ENCODE measurements at places on chromosomes 12 and 14.

DNA sequence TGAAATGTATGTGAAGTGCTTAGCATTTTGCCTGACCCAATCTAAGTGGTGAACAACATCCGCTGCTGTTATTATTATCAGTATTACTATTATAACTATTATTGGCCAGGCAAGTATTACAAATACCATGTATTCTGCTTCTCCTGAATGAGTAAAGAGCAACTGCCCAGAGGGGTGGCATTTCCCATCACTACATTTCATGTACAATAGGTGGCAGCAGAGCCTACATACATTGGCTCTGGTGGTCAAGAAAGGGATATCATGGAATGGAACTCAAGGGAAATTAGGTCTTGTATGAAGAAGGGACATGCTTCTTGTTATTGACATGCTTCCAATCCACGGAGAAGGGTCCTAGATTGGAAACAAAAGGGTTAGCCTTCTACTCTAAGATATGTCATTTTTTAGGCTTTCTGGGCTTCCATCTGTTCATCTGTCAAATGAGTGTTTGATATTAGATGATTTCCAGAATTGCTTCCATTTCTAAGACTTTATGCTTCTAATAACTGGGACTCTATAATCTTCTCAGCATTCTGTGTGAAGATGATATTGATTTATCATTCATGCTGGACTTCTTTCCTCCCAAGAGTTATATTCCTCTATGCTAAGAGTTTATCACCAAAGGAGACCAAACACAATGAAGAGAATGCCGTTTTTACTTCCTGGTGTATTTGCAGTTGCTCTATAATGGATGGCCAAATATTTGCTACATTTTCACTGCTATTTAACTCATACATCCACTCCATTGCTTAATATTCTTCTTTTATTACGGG is 239.1 kb downstream of the SSPN start:
- H3K27ac ChIP-seq = no peak overlapping the region
- DNase-seq = no peak
- H3K27me3 ChIP-seq = no peaks in the 10 kb centered on the region
- no peaks in the 10 kb centered on the region for H3K36me3 ChIP-seq

DNA sequence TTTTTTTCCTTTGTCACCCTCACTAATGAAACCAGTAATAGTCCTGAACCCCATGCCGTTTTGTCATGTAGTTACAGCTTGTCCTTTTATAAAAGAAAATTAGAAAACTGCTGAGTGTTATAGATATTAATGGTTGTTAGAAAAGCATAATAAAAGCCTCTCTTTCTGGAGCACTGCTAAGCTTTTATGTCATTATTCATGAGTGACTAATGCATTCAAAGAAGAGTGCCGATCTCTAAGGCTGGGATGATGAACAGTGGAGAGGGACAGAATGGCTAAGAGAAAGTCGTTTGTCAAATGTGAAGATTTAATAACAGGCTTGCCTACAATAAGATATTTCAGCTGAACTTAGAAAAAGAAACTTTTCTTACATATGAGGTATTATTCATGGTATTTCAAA is 121.6 kb downstream of the MGAT4C start:
- DNase-seq = no peak
- no peak overlapping the region for H3K4me3 ChIP-seq
- H3K4me1 ChIP-seq = no peaks in the 10 kb centered on the region
- H3K36me3 ChIP-seq = no peaks in the 10 kb centered on the region

DNA sequence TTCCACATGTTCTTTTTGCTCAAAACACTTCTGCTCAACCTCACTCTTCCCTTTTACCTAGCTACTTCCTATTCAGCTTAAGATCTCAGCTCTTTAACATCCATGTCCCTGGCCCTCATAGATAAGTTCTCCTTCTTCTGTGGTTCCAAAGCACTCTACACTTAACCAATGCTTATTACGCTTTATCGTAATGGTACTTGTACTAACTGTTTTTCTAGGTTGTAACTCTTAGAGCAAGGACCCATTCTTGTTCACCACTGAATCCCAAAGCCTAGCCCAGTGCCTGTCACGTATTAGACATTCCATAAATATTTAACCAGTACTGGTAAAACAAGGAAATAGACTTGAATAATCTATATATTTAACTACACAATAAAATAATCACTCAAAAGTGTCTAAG is 5.3 kb downstream of the SLC41A2 start:
- no peaks in the 10 kb centered on the region for H3K27me3 ChIP-seq
- no peak for DNase-seq
- no peak overlapping the region for H3K4me3 ChIP-seq
- no peak overlapping the region for H3K27ac ChIP-seq
- H3K36me3 ChIP-seq = no peaks in the 10 kb centered on the region
- H3K4me1 ChIP-seq = no peaks in the 10 kb centered on the region

GRCh38 chr12:51822956-51823355 is 25.6 kb downstream of the FIGNL2 start:
- no peak for DNase-seq
- no peak overlapping the region for H3K27ac ChIP-seq
- H3K4me3 ChIP-seq = no peak overlapping the region
- no peaks in the 10 kb centered on the region for H3K27me3 ChIP-seq
- peaks cover 16% of the 10 kb centered on the region for H3K4me1 ChIP-seq
- H3K36me3 ChIP-seq = no peaks in the 10 kb centered on the region

DNA sequence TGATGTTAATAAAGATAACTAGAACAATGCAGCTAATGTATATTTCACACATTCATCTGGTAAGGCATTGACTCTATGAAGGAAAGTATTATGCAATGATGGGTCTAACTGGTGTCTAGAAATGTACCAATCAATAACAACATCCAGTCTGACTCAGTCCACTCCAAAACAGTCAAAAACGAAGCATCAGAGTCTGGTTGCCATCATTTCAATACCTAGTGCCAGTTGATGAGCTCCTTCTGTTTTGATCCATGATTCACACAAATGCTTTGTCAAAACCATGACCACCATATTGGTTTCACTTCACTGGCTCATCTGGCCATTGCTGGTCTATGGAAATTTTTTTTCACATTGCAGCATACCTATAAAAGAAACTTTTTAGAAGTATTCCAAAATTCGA is 747.2 kb upstream of the TMEM132C start:
- no peaks in the 10 kb centered on the region for H3K36me3 ChIP-seq
- no peaks in the 10 kb centered on the region for H3K27me3 ChIP-seq
- H3K27ac ChIP-seq = no peak overlapping the region
- H3K4me3 ChIP-seq = no peak overlapping the region
- no peak for DNase-seq
- no peaks in the 10 kb centered on the region for H3K4me1 ChIP-seq

GRCh38 chr12:55906056-55906455 is 21.6 kb downstream of the PYM1 start:
- H3K4me1 ChIP-seq = no peaks in the 10 kb centered on the region
- no peak overlapping the region for H3K4me3 ChIP-seq
- no peaks in the 10 kb centered on the region for H3K27me3 ChIP-seq
- H3K27ac ChIP-seq = no peak overlapping the region
- no peak for DNase-seq
- H3K36me3 ChIP-seq = peaks cover 20% of the 10 kb centered on the region

DNA sequence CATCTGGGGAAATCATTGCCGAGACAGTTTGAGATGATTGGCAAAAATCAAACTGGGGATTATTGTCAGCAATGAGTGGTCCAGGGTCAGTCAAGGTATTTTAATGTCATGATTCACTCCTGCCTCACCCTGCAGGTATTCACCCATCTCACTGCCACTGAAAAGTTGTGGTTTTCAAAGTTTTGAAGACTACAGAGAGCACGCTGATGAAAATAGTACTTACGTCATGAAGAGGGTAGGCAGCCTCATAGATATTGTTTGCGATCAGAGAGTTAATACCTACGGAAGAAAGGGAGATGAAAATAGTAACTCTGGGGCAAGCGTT is 138.0 kb downstream of the ANO2 start:
- DNase-seq = no peak
- H3K27ac ChIP-seq = no peak overlapping the region
- H3K27me3 ChIP-seq = no peaks in the 10 kb centered on the region
- H3K4me3 ChIP-seq = no peak overlapping the region
- no peaks in the 10 kb centered on the region for H3K36me3 ChIP-seq

DNA sequence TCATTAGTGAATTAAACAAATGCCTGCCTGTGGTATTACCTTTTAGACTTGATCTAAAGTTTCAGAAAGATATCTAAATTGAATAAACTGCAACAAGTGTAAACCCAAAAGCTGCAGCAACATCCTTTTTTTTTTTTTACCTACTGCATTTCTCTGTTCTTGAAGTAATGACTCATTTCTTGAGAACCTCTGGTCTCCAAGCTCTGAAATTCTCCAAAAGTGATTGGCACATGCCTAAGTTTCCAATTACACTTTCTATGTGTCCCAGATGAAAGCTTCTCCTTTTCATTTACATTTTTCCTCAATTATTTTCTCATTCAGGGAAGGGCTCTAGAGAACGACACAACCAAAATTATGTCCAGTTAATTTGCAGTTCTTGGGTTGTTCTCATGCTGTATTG is 435.2 kb upstream of the DCN start:
- H3K27ac ChIP-seq = no peak overlapping the region
- DNase-seq = no peak
- H3K4me3 ChIP-seq = no peak overlapping the region
- no peaks in the 10 kb centered on the region for H3K4me1 ChIP-seq
- no peaks in the 10 kb centered on the region for H3K27me3 ChIP-seq
- H3K36me3 ChIP-seq = no peaks in the 10 kb centered on the region

GRCh38 chr12:57941165-57941894 is at the start of gene ATP23:
Gene ATP23 (plus strand): TSS chr12:57941567. CDS start chr12:57941702, 135 bp downstream.
- peak within 1 kb of the TSS; percentile 84 for H3K4me3 ChIP-seq
- no peaks in the 10 kb centered on the region for H3K36me3 ChIP-seq
- H3K4me1 ChIP-seq = peaks cover 20% of the 10 kb centered on the region
- H3K27ac ChIP-seq = peak within 1 kb of the TSS; percentile 90

- no peak for DNase-seq
- H3K36me3 ChIP-seq = no peaks in the 10 kb centered on the region
- H3K4me1 ChIP-seq = no peaks in the 10 kb centered on the region
- H3K27me3 ChIP-seq = no peaks in the 10 kb centered on the region
Observed at GRCh38 chr14:39576736-39577135, 144.5 kb upstream of the FBXO33 start.

DNA sequence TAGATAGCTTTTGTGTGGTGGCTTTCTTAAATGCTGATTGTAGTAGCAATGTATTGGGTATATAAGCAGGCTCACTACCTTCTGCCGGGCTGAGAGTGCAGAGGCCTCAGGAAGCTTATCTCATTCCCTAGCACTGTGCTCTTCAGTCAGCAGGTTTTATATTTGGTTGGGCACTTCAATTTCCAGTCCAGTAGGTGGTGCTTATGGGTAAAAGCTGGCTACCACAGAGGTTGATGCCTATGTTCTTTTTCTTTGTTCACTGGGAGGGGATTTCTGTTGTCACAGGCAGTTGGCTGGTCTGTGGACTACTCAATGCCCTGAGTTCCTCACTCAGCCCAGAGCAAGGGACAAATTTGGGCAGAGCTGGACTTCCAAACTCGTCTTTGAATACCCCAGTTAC is 43.0 kb upstream of the GLIPR1 start:
- peaks cover 6% of the 10 kb centered on the region for H3K4me1 ChIP-seq
- H3K36me3 ChIP-seq = no peaks in the 10 kb centered on the region
- peak; percentile 39 for DNase-seq
- no peak overlapping the region for H3K4me3 ChIP-seq

GRCh38 chr12:121159467-121160307 is 27.0 kb downstream of the P2RX7 start:
- H3K4me1 ChIP-seq = no peaks in the 10 kb centered on the region
- H3K4me3 ChIP-seq = no peak overlapping the region
- H3K36me3 ChIP-seq = no peaks in the 10 kb centered on the region
- no peak overlapping the region for H3K27ac ChIP-seq

- H3K27ac ChIP-seq = no peak overlapping the region
- peaks cover 4% of the 10 kb centered on the region for H3K4me1 ChIP-seq
- H3K36me3 ChIP-seq = no peaks in the 10 kb centered on the region
- no peak overlapping the region for H3K4me3 ChIP-seq
- no peak for DNase-seq
Observed at GRCh38 chr12:6831450-6831995, 3.3 kb downstream of the P3H3 start.

GRCh38 chr14:103028161-103028767 is 29.1 kb downstream of the CDC42BPB start:
- DNase-seq = no peak
- H3K36me3 ChIP-seq = no peaks in the 10 kb centered on the region
- H3K4me3 ChIP-seq = no peak overlapping the region
- H3K27me3 ChIP-seq = no peaks in the 10 kb centered on the region
- H3K4me1 ChIP-seq = no peaks in the 10 kb centered on the region

GRCh38 chr14:29462321-29462720 is 465.3 kb downstream of the PRKD1 start:
- H3K36me3 ChIP-seq = no peaks in the 10 kb centered on the region
- H3K4me1 ChIP-seq = no peaks in the 10 kb centered on the region
- H3K4me3 ChIP-seq = no peak overlapping the region

DNA sequence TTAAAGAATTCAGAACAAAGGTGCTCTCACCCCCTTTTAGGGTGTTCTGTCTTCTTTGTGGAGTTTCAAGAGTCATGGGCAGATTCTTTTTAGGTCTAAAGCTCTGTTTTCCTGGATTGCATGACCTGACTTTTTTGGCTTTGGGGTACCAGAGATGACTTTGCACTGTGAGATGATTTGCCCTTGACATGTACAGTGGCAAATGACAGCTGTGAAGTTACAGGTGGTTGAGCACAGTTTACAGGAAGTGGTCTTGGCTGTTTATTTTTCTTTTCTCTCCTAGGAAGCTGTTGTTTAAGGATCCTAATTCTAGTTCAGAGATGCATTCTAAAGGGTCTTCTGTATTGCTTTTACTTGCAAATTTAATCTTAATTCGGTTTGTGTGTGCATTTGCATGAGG is 83.8 kb upstream of the METAP2 start:
- H3K27me3 ChIP-seq = no peaks in the 10 kb centered on the region
- no peak overlapping the region for H3K27ac ChIP-seq
- DNase-seq = no peak

GRCh38 chr14:96762650-96763049 is 34.5 kb upstream of the VRK1 start:
- peak; percentile 42 for DNase-seq
- peak overlapping the region; percentile 19 for H3K4me3 ChIP-seq
- H3K27ac ChIP-seq = no peak overlapping the region
- H3K36me3 ChIP-seq = no peaks in the 10 kb centered on the region
- no peaks in the 10 kb centered on the region for H3K27me3 ChIP-seq

DNA sequence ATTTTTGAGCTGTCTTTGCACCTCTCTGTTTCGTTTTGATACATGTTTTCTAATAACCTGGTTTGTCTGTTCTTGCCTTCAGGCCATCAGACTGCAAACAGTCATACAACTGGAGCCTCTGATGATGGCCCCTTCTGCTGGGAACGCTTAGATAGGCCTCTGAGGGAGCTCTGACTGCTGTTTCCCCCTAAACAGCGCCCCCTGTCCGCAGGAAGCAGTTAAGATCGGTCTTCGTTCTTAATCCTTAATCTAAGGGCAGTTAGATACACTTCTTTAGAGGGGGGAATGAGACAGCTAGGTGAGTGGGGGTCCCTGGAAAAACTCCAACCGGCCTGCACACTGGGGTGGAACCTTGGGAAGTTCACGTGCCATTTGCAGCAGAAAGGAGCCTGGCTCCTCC is 1338.8 kb upstream of the SEL1L start:
- H3K27ac ChIP-seq = no peak overlapping the region
- no peak overlapping the region for H3K4me3 ChIP-seq
- no peaks in the 10 kb centered on the region for H3K4me1 ChIP-seq
- H3K36me3 ChIP-seq = no peaks in the 10 kb centered on the region

Data from naive thymus-derived CD4-positive, alpha-beta T cell (primary cell).